Lower lobe of right lung (tissue), 2 donors: ENCODE measurements at places on chromosomes 7 and 10. TPM values are rescaled to one million over a fixed set of nuclear protein-coding genes. Genes with fewer than 3 reads are reported as not detected.

The STOX1 gene
- total RNA-seq, result 2.5 TPM

- no peak overlapping the region for H3K4me3 ChIP-seq
- peak overlapping the region; percentile 64 for H3K27ac ChIP-seq
- H3K4me1 ChIP-seq, result peaks cover 36% of the 10 kb centered on the region
- DNase-seq, result no peak
- no peaks in the 10 kb centered on the region for H3K27me3 ChIP-seq
Measured at GRCh38 chr10:73819081-73819480, 7.7 kb upstream of the NDST2 start.

GRCh38 chr10:30047430-30047829 is 12.0 kb downstream of the JCAD start:
- H3K27me3 ChIP-seq, result no peaks in the 10 kb centered on the region
- peaks cover 31% of the 10 kb centered on the region for H3K36me3 ChIP-seq
- DNase-seq, result no peak
- H3K4me1 ChIP-seq, result peaks cover 43% of the 10 kb centered on the region
- H3K27ac ChIP-seq, result no peak overlapping the region
- H3K4me3 ChIP-seq, result no peak overlapping the region

The FAM13C gene
- total RNA-seq, result 13.9 TPM

DNA sequence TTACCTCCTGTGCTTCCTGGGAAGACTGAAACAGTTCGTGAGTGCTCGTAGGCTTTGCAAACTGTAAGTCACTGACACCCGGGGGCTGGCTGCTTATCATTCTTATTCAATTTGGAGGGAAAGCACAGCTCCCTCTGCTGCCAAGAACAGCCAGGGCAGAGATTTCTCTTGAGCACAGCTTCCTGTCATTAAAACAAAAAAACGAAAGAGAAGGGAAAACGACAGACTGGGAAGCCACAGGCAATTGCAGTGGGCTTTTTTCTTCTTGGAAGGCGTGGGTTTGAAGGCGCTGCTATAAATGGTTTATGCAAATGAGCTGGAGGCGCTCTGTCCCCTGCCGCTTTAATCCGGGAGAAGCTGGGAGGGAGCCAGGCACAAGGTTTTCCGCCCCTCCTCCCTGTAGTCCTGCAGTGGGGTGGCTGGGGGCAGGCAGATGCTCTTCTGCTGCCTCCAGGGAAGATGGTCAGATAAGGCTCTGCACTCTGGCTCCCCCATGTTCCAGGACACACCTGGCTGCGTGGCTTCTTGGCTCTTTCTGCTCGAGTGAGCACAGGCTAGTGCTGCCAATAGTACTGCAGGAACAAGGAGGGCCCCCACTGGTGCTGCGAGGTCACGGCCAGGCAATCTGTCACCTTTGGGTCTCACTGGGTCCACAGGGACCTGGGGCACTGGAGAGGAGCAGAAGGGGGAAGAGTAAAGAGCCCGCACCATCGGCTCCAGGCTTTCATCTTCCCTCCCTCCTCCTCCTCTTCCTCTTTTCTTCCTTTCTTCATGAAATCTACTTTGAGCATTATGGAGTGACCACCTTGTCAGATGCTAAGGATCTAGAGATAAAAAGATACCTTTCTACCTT is 49.5 kb downstream of the NEURL1 start:
- H3K27me3 ChIP-seq, result peaks cover 10% of the 10 kb centered on the region
- H3K36me3 ChIP-seq, result no peaks in the 10 kb centered on the region
- peak overlapping the region; percentile 47 for H3K4me3 ChIP-seq
- H3K4me1 ChIP-seq, result peaks cover 11% of the 10 kb centered on the region
